Right atrium auricular region (tissue), 2 donors: ENCODE measurements at places on chromosomes 11 and 22. TPM values are rescaled to one million over a fixed set of nuclear protein-coding genes. Genes with fewer than 3 reads are reported as not detected.

GRCh38 chr11:124841201-124841600, 24.0 kb upstream of the ROBO3 start:
- no peaks in the 10 kb centered on the region for H3K4me1 ChIP-seq
- no peak overlapping the region for H3K27ac ChIP-seq
- no peak for DNase-seq
- peaks cover 30% of the 10 kb centered on the region for H3K27me3 ChIP-seq
- no peaks in the 10 kb centered on the region for H3K36me3 ChIP-seq

GRCh38 chr11:20066013-20066782, 94.1 kb downstream of the DBX1 start:
- H3K27me3 ChIP-seq = no peaks in the 10 kb centered on the region
- no peak overlapping the region for H3K4me3 ChIP-seq
- H3K4me1 ChIP-seq = peaks cover 12% of the 10 kb centered on the region
- peaks cover 28% of the 10 kb centered on the region for H3K36me3 ChIP-seq
- H3K27ac ChIP-seq = no peak overlapping the region

- no peaks in the 10 kb centered on the region for H3K36me3 ChIP-seq
- H3K27ac ChIP-seq = no peak overlapping the region
- H3K4me1 ChIP-seq = no peaks in the 10 kb centered on the region
- DNase-seq = no peak
- no peaks in the 10 kb centered on the region for H3K27me3 ChIP-seq
Measured at GRCh38 chr11:30635401-30635989, 49.3 kb upstream of the MPPED2 start.

GRCh38 chr22:17371448-17371847, 2.2 kb downstream of the CECR2 start:
- H3K4me3 ChIP-seq = peak overlapping the region; percentile 77
- H3K27ac ChIP-seq = peak overlapping the region; percentile 86
- H3K4me1 ChIP-seq = no peaks in the 10 kb centered on the region
- no peaks in the 10 kb centered on the region for H3K27me3 ChIP-seq
- no peak for DNase-seq
- no peaks in the 10 kb centered on the region for H3K36me3 ChIP-seq

DNA sequence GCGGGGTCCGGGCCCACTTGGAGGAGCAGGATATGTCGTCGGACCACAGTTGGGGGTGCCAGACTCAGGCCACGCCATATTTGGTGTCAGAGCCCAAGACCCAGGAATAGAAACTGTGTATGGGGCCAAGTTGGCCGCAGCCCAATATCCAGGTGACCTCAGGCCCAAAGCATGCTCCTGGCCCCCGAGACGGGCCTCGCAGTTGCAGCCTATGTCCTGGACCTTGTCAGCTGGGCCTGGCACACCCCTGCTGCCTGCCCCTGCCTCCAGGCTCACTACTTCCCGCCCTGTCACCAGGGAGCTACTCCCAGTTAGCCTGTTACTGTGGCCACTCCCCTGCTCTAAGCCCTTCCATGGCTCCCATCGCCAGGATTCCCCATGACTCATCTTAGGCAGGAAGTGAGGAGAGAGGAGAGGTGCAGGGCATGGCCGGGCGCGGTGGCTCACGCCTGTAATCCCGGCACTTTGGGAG, 23.1 kb downstream of the A4GALT start:
- peak overlapping the region; percentile 98 for H3K27ac ChIP-seq
- H3K36me3 ChIP-seq = peaks cover 27% of the 10 kb centered on the region
- no peaks in the 10 kb centered on the region for H3K27me3 ChIP-seq
- peaks cover 73% of the 10 kb centered on the region for H3K4me1 ChIP-seq

DNA sequence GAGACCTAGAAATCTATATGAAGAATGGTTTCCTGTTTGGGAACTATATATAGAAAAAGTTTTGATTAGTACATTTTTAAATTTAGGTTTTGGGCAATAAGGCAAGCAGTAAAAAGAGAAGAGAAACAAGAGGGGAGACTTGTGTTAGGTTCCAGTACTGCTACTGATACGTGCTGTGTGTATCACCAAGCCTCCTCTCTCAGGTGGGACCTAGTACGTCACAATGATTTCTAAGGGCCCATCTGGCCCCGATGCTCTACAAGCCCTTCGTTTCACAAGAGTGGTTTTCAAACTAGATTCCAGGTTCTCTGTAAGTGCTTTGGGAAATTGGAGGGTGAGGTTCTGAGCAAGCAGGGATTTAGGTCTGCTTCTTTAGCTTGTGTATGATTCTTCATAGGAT, 39.2 kb downstream of the USP35 start:
- H3K4me1 ChIP-seq = peaks cover 27% of the 10 kb centered on the region
- H3K27ac ChIP-seq = no peak overlapping the region
- DNase-seq = peak; percentile 16
- no peaks in the 10 kb centered on the region for H3K27me3 ChIP-seq
- H3K36me3 ChIP-seq = peaks cover 36% of the 10 kb centered on the region
- no peak overlapping the region for H3K4me3 ChIP-seq

- H3K4me3 ChIP-seq = peak overlapping the region; percentile 41
- H3K27me3 ChIP-seq = no peaks in the 10 kb centered on the region
- no peak for DNase-seq
- peak overlapping the region; percentile 79 for H3K27ac ChIP-seq
- H3K4me1 ChIP-seq = peaks cover 23% of the 10 kb centered on the region
- no peaks in the 10 kb centered on the region for H3K36me3 ChIP-seq
Measured at GRCh38 chr22:21641417-21641788, 699 bp upstream of the SDF2L1 start.

GRCh38 chr11:77436506-77436905, 37.4 kb downstream of the PAK1 start:
- DNase-seq = no peak
- no peaks in the 10 kb centered on the region for H3K27me3 ChIP-seq
- H3K27ac ChIP-seq = no peak overlapping the region
- no peaks in the 10 kb centered on the region for H3K36me3 ChIP-seq

GRCh38 chr22:44254811-44255210, 57.9 kb downstream of the SHISAL1 start:
- H3K4me1 ChIP-seq = no peaks in the 10 kb centered on the region
- H3K36me3 ChIP-seq = no peaks in the 10 kb centered on the region
- no peak overlapping the region for H3K4me3 ChIP-seq
- no peak overlapping the region for H3K27ac ChIP-seq
- DNase-seq = peak; percentile 11

DNA sequence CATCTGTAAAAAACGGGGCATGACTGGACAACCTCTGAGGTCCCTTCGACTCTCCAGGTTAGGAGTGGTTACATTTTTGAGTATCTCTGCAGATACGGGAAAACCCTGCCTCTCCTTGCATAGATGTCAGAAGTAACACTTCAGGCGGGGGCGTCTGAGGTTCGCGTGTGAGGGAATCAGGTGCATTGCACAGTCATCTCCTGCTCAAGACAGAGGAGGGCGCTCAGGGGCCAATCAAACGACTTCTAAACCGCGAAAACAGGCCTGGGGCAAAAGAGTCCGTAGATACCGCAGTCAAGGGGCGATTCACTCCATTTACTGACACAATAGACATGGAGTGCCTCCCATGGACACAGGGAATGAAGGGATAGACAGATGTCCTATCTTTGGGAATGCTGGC, 31.7 kb downstream of the KIRREL3 start:
- no peaks in the 10 kb centered on the region for H3K36me3 ChIP-seq
- H3K27me3 ChIP-seq = no peaks in the 10 kb centered on the region
- H3K27ac ChIP-seq = no peak overlapping the region
- H3K4me1 ChIP-seq = no peaks in the 10 kb centered on the region
- H3K4me3 ChIP-seq = no peak overlapping the region
- DNase-seq = no peak

GRCh38 chr11:14898906-14899305, 6.9 kb upstream of the CYP2R1 start:
- H3K36me3 ChIP-seq = no peaks in the 10 kb centered on the region
- DNase-seq = no peak
- H3K4me3 ChIP-seq = no peak overlapping the region

DNA sequence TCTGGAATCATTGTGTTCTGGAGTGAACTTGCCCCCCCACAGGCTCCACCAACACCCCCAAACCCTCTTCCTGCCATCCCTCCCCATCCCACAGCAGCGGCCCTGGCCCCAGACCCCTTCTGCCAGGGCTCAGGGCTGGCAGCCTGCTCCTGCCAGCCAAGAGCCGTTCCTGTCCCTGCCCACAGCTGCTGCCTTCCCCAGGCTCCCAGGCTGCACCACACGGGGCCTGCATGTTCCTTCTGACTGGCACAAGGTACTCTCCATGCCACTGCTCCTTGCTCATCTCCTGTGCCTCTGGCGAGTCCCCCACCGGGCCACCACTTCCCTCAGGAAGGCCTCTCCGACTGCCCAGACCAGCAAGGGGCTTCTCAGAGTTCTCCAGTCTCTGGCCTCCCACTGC, 4.9 kb downstream of the GP1BB start:
- H3K36me3 ChIP-seq = no peaks in the 10 kb centered on the region
- DNase-seq = no peak
- no peak overlapping the region for H3K27ac ChIP-seq
- H3K4me3 ChIP-seq = no peak overlapping the region
- no peaks in the 10 kb centered on the region for H3K4me1 ChIP-seq
- no peaks in the 10 kb centered on the region for H3K27me3 ChIP-seq

The CARD16 gene
- 1.6 TPM for total RNA-seq

The KIRREL3 gene
- 0.51 TPM for total RNA-seq
